Osteocyte (in vitro differentiated cells): ENCODE measurements at places on chromosomes 16 and 17. TPM values are rescaled to one million over a fixed set of nuclear protein-coding genes. Genes with fewer than 3 reads are reported as not detected.

DNA sequence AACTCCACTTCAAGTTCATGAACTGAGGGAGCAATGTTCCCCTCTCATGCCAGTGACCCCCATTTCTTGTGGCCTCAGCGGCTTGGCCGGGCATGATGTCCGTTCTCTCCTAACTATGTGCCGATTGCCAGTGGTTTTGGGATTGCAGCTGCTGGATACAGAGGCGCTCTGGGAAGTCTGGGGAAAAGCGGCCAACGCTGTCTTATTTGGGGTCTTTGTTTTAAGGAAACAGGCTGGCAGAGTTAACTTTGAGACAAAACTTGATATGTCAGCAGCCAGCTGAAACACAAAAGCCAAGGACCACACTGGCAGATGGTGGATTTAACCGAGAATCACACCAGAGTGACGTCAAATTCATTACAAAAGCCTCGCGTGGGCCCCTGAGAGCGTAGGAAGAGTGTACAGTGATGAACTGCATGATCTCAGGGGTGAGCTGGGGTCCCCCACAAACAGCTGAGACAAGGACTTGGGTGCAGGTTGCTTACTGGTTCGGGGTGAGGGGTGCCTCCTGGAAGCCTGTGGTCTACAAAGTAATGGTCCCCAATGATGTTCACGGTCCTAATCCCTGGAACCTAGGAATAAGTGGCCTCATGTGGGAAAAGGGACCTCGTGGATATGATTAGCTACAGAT is 180.4 kb downstream of the IRF8 start:
- H3K4me1 ChIP-seq: no peaks in the 10 kb centered on the region
- H3K36me3 ChIP-seq: no peaks in the 10 kb centered on the region
- H3K27me3 ChIP-seq: peaks cover 47% of the 10 kb centered on the region
- DNase-seq: no peak
- no peak overlapping the region for H3K27ac ChIP-seq

GRCh38 chr17:77769215-77769614 is 189.3 kb upstream of the TNRC6C start:
- H3K27me3 ChIP-seq: peaks cover 28% of the 10 kb centered on the region
- H3K36me3 ChIP-seq: no peaks in the 10 kb centered on the region
- peaks cover 9% of the 10 kb centered on the region for H3K4me1 ChIP-seq
- no peak overlapping the region for H3K4me3 ChIP-seq

PRR29 gene
- total RNA-seq: not detected in 2 replicates

DNA sequence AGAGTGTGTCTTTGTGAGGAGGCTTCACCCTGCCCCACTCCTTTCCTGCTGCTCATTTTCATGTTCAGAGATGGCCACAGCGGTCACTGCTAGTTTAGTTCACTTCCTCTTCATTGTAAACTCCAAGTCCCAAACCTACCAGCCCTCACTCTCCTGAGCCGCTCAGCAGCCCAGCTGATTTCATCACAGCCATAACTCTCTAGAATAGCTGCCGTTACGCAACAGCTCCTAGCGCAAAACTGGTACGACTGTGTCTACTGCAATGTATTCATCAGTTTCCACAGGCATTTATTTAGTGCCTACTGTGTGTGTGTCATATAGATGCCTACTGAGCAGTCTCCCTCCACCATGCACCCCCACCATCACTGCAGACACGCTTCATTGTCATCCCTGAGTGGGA is 233.5 kb upstream of the RPL38 start:
- DNase-seq: no peak
- H3K36me3 ChIP-seq: no peaks in the 10 kb centered on the region
- H3K4me3 ChIP-seq: no peak overlapping the region
